ENCODE measurements at places on chromosomes 3 and 15. TPM values are rescaled to one million over a fixed set of nuclear protein-coding genes. Genes with fewer than 3 reads are reported as not detected.

DNA sequence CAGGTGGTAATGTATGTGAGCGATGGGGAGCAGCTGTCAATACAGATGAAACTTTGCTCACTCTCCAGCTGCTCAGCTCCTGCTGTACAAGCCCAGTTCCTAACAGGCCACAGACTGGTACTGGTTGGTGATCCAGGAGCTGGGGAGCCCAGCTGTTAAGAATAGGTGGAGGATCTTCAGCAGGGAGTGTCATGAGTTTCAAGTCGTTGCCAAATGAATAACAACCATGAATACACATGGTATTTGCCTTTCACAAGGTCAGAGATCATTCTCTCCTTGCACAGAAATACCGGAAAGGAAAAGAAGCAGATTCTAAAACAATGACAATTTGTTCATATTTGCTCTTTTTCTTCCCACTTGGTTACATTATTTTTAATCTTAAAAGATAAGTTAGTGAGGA is 5.1 kb downstream of the PLSCR1 start:
- DNase-seq, result peak; percentile 17
- H3K36me3 ChIP-seq, result no peaks in the 10 kb centered on the region
- H3K27ac ChIP-seq, result no peak overlapping the region
- H3K27me3 ChIP-seq, result no peaks in the 10 kb centered on the region

DNA sequence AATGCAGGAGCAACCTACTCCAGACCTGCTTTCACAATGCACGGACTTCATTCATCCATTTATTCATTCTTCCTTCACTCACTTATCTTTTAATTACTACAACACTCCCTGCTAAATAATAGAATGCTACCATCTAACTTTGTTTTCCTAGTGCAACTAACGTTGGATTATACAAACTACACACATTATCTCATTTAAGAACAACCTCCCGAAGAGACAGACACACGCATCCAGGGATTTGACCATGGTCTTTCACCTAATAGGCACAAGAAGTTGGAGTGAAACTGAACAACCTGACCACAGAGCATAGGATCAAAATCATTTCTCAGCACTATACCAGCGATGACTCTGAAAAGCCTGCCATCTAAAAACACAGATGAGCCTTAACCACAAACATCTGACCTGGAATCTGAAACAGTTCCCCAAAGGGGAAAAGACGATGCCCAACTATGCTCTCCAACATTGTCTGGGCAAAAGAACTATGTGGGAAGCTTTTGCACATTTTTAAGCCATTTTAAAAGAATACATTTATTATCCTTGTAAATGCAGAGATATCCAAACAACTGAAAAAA is 21.0 kb downstream of the ZNF385D start:
- H3K36me3 ChIP-seq, result no peaks in the 10 kb centered on the region
- no peak for DNase-seq
- H3K4me3 ChIP-seq, result no peak overlapping the region
- H3K27me3 ChIP-seq, result no peaks in the 10 kb centered on the region
- H3K27ac ChIP-seq, result no peak overlapping the region

GRCh38 chr3:195159814-195160165 is 111.2 kb downstream of the XXYLT1 start:
- peaks cover 88% of the 10 kb centered on the region for H3K4me1 ChIP-seq
- H3K27ac ChIP-seq, result peak overlapping the region; percentile 95
- H3K36me3 ChIP-seq, result no peaks in the 10 kb centered on the region
- no peak overlapping the region for H3K4me3 ChIP-seq

The CSPG4 gene
- not detected for total RNA-seq

DNA sequence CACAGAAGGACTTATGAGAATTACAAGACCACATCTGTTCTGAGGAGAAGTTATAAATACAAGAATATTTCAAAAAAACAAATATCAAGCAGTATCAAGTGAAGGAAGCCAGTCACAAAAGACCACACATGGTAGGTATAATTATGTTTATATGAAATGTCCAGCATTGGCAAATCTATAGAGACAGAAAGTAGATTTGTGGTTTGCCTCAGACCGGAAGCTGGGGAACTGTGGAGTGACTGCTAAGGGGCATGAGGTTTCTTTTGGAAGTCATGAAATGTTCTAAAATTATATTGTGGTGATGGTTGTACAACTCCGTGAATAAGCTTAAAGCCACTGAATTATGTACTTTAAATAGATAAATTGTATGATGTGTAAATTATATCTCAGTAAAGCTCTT is 136.9 kb downstream of the FRMD5 start:
- H3K4me3 ChIP-seq, result no peak overlapping the region
- H3K4me1 ChIP-seq, result no peaks in the 10 kb centered on the region
- H3K36me3 ChIP-seq, result no peaks in the 10 kb centered on the region
- no peaks in the 10 kb centered on the region for H3K27me3 ChIP-seq
- no peak overlapping the region for H3K27ac ChIP-seq
